Activated CD4-positive, alpha-beta memory T cell treated with anti-CD3 and anti-CD28 coated beads for 36 hours (primary cell): ENCODE measurements at places on chromosomes 11 and 22.
A peak's percentile ranks its signal among the peaks of the same experiment; 100 is the strongest.

DNA sequence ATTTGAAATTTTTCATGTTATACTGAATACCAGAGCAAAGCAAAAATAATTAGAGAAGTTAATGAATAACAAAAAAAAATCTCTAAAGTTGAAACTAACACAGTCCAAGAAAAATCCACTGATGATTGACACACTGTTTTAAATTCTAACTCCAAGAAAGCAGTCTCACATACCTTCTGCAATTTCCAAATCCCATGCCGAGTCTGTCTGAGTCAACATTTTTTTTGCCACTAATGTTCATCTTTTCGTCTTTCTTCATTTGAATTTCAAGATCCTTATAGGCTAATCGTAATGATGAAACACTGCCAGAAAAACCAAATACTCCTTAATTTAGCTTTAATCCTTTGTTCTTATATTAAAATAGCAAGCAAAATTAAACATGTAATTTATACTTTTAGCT is 39.5 kb downstream of the ARFGAP3 start:
- DNase-seq = no peak
- H3K4me1 ChIP-seq = no peaks in the 10 kb centered on the region

DNA sequence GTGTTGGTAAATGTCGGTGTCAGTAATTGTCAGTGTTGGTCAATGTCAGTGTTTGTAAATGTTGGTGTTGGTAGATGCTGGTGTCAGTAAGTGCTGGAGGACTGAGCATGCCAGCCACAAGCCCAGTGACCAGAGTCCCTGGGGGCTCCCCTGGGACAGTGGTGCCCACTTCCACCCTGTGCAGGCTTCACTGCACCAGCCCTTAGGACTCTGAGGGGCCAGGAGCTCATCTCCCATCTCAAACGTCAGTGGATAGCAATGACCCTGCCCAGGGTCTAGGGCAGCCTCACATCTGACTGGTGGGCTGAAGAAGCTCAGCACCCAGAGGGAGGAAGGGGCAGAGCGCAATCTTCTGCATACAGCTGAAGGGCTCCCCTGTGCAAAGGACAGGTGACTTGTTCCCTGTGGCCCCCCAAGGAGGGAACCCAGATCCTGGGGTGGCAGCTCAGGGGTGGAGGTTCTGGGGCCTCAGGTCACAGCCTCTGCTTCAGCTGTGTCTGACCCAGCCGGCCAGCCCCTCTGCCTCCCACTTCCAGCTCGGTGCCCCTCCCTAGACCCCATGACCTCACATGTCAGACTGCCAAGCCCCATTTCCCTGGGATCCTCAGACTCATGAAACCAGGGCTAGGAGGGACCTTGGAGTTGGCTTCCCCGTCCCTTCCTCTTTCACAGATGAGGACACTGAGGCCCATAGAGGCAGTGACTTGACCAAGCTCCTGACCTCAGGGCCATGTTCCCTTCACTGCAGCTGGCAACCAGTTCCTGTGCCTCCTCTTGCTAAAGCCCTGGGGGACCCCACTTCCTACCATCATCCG is 138.4 kb downstream of the CRYBB2 start:
- no peak for DNase-seq
- no peak overlapping the region for H3K27ac ChIP-seq
- H3K36me3 ChIP-seq = peaks cover 22% of the 10 kb centered on the region
- no peak overlapping the region for H3K4me3 ChIP-seq

DNA sequence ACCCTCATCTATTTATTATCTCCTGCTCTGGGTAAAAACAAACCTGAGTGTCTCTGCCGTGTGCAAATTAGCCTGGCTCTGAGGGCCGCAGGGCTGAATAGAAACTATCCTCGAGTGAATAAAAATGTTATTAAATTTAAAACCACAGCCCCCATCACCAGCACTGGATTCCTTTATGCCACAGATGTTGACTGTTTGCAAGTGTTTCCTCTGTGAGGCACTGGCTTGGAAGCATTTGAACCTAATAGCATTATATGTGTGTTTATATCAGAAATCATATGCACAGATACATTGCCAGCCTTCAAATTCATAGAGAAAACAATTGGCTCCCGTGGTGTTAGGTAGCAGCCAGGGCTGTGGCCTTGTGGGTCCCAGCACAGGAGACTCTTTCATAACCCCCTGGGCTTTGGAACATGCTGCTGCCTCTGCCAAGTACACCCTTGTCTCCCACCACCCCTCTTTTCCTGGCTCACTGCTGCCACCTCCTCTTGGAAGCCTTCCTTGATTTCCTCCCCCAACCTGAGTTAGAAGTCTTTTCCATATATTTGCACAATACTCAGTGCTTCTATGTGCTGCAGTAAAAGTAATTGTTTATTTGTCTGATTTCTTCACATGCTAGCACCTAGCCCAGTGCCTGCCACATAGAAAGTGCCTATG is 294.4 kb downstream of the DDX10 start:
- no peaks in the 10 kb centered on the region for H3K36me3 ChIP-seq
- no peak overlapping the region for H3K4me3 ChIP-seq
- DNase-seq = no peak
- no peaks in the 10 kb centered on the region for H3K27me3 ChIP-seq
- peaks cover 5% of the 10 kb centered on the region for H3K4me1 ChIP-seq
- no peak overlapping the region for H3K27ac ChIP-seq

GRCh38 chr11:34652191-34652973 is 31.5 kb downstream of the EHF start:
- no peak for DNase-seq
- H3K27me3 ChIP-seq = peaks cover 44% of the 10 kb centered on the region
- no peaks in the 10 kb centered on the region for H3K36me3 ChIP-seq

DNA sequence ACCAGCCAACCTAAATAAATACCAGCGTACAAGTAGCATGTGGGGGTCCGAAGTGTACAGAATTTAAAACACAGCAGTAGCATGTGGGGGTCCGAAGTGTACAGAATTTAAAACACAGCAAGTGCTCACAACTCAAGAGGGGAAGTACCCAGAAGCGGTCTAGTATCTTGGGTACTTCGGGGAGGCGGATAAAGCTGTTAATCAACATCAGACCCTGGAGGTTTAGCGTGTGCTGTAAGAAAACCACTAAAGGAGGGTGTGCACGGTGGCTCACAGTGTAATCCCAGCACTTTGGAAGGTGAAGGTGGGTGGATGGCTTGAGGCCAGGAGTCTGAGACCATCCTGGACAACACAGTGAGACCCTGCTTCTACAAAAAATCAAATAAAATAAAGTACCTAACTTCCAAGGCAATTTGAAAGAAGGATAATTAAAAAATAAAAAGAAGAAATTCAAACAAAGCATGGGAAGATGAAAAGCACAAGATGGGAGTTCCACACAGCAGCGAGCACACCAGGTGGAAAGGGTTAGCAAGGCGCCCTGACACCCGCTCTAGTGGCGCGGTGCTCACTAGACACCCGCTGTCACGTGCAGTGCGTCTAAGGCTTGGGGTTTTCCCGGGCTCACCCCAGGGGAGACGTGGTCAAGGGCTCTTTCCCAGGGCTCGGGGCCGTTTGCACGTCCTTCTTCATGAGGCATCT is 35.0 kb upstream of the MOB2 start:
- H3K4me3 ChIP-seq = no peak overlapping the region
- no peak for DNase-seq
- H3K27me3 ChIP-seq = no peaks in the 10 kb centered on the region
- no peaks in the 10 kb centered on the region for H3K36me3 ChIP-seq

GRCh38 chr11:94926271-94926625 is 47.1 kb downstream of the CWC15 start:
- H3K4me3 ChIP-seq = no peak overlapping the region
- H3K4me1 ChIP-seq = peaks cover 27% of the 10 kb centered on the region
- peak overlapping the region; percentile 13 for H3K27ac ChIP-seq
- no peaks in the 10 kb centered on the region for H3K27me3 ChIP-seq
- peaks cover 9% of the 10 kb centered on the region for H3K36me3 ChIP-seq
